ENCODE measurements at places on chromosomes 7 and 10. TPM values are rescaled to one million over a fixed set of nuclear protein-coding genes. Genes with fewer than 3 reads are reported as not detected.
A peak's percentile ranks its signal among the peaks of the same experiment; 100 is the strongest.

DNA sequence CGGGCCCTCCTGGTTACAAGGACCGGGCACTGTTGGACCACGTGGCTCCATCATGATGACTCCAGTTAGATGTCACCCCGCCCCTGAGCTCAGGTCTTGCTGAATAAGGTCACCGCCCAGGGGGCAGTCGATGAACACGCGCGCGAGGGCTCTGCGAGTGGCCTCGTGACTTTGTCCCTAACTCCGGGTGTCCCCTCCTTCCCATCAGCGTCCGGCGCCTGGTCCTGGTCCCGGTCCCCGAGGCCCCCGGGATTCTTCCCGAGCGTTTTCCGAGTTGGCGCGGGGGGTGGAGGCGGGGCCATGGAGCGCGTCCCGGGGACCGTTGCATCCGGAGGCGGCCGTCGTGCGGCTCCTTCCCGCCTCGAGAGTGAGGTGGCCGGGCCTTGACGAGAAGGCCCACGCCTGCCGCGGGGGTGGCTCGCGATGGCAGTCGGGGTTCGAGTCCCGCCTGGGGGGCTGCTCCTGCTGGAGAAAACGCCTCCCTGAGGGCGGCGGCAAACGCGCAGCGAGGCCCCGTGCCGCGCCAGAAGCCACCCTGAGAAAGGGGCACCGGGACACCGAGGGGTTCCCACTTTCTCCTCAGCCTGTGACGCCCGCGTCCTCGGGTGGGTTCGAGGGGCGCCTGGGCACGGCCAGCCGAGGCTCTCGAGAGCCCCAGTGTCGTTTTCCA is 569 bp upstream of the NPTX2 start:
- DNase-seq: no peak

GRCh38 chr10:93126483-93127052 is 52.9 kb downstream of the CYP26A1 start:
- DNase-seq: peak; percentile 39

Gene C10orf90
- not detected for total RNA-seq

GRCh38 chr10:111491154-111491553 is 414.3 kb downstream of the ADRA2A start:
- DNase-seq: no peak

DNA sequence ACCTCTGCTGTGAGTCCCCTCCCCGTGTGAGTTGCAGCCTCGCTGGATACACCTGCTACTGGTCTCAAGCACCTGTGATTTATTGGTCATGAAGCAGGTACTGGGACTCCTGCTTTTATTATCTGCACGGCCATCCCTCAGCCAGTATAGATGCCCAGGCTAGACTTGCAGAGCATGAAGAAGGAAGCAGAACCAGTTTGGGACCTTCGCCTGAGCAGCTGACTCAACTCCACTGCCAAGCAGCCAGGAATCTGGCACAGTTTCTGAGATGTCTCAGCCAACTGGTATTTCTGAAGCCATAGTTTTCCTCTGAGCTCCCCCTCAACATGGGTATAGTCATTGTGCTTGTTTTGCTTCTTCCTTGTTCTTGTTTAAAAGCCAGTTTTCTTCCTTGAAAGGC is 28.0 kb upstream of the SLC39A12 start:
- DNase-seq: no peak

Gene FOXP2
- total RNA-seq: not detected

DNA sequence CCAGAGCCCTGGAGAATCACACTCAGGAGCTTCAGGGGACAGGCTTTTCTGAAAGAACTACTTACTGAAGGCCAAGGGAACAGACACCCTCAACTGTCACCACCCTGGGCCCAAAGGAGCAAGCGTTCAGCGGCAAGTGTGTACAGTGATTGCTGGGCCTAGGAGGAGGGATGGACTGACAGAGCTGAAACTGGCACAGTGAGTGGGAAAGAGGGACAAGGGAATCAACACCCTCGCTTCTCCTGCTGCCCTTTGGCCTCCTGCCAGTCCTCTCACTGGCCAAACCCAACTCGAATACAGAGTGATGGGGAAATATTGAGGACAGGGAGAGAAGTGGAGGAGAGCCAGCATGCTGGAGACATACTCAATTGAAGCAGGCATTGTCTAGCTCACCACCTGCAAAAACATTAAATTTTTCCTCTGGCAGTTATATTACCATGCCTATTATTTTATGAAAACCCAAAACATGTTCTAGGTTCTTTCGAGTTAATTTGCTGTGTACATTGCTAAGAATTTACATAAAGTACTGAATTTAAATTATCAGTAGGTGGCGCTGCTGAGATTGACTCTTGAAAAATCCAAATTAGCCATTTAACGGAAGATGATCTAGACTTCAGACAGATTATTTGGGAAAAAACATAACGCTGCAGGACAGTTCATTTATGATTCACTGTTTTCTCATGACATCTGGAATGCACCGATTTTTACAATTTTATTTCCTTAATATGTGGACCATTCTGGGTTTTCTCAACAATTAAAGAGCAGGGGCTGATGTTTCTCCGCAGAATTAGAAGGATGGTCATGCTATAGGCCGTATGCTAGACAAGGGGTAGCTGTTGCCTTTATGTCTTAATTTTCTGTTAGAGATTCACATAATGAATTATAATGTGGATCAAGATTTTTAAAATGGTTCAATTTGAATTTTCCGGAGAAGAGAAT is 14.7 kb upstream of the TMEM236 start:
- no peak for DNase-seq

Gene SPDYE8
- not detected for total RNA-seq

- no peak for DNase-seq
These were observed 80.3 kb downstream of the EBF3 start for GRCh38 chr10:129883626-129884397.

Gene CAMK2G
- total RNA-seq: 16.4 TPM

Measured in activated CD4-positive, alpha-beta T cell treated with anti-CD3 and anti-CD28 coated beads for 36 hours (primary cell).